ENCODE measurements at places on chromosomes 11 and 22.

DNA sequence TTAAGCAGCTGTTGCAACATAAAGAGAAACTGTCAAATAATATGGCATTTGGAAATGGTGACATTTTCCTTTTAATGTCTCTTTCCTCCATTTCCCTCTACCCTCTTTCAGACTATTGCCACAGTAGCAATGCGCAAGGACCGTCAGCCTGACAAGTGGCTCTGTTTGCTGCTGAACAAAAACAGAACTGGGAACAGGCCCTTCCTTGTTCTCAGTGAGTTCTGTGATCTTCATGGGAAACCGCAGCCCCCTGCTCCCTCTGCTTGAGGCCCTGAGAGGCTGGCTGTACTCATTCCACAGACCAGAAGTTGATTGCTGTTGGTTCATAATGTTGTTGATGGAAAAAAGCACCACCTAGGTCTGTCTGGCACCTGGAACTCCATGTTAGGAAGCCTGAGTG lies 559.7 kb downstream of the OPCML start:
- no peak for DNase-seq

DNA sequence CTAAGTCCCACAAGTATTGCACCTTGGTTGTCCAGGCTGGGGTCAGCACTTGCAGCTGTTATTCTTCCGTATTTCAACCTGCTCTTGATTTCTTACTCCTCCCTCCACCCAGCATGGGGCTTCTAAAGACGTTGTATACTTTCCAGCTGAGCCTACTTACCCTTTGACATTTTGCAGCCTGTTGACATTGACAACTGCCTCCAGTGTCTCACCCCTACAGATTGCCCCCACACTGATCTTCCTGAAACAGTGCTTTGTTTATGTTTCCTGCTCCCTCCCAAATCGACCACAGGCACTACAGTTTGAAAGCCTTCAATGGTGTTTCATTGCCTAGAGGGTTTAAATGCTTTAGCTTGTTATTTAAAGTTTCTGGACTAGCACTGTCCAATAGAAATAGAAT lies 56.6 kb downstream of the FAM83F start:
- DNase-seq: no peak

DNA sequence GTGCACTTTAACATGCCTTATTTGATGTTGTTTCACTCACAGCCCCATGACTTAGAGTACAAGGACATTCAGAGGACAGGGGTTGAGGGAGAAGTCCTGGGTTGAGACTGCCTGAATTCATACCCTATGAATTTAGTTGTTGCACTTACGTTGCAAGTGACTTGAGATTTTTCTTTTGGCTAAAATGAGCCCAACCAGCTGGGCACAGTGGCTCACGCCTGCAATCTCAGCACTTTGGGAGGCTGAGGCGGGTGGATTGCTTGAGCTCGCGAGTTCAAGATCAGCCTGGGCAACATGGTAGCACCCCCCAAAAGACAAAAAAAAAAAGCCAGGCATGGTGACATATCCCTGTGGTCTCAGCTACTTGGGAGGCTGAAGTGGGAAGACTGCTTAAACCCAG lies 7.3 kb upstream of the GRK3 start:
- DNase-seq: no peak

GRCh38 chr11:125343086-125343717 lies 152.9 kb downstream of the FEZ1 start:
- no peak for DNase-seq

DNA sequence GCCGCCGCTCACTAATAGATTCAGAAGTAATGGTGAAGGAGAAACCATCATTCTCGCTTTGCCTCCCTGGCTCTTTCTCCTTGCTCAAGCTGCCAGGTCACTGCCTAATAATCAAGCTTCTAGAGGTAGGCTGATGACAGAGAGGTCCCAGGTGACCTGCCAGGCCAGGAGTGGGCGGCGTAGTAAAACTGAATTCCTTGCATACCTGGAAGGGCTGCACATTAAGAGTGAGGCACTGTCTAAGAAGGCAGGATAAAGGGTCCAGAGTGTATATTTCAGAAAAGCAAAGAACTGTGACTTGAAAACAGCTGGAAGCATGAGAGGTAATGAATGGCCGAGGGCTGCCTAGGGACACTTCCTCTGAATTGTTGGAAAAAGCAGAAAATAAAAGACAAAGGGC lies 4.1 kb downstream of the SYT13 start:
- no peak for DNase-seq
